ENCODE measurements at places on chromosomes 16 and 17.

- DNase-seq: no peak
These were observed 91.8 kb downstream of the CYB561 start for GRCh38 chr17:63354256-63354655.

DNA sequence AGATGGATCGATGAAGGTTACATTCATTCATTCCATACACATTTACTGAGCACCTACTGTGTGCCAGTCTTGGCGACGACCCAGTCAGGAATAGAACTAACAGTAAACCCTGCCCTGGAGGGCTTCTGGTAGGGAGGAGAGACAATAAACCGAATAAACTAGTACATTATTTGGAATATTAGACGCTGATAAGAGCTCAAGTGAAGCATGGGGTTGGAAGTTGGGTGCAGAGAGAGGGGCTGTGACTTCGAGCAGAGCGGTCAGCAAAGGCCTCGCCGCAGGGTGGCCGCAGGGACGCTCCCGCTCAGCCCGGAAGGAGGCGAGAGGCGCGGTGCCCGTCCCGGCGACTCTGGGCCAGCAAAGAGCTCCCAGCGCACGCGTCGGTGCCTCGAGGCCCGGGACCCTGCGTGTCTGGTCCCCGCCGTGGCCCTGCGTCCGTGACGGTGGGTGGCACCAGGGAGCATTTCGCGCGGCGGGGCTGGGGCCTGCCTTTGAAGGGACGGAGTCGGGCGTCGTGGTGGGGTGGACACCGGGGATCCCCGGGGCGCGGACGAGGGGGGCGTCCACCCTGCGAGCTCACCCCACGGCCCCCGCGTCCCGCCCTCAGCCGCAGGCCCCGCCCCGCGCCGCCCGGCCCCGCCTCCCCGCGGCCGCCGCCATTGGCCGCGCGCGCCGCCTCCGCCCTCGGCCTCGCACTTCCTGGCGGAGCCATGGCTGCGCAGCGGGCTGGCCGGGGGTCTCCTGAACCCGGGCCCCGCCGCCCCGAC lies at the start of gene KLHL36:
Gene KLHL36, plus strand, starts transcription at position 684 of the 767 bp plus-strand sequence. CDS start 2,357 bp downstream, outside the sequence.
- DNase-seq: no peak

GRCh38 chr17:77343031-77343800 lies 202.4 kb downstream of the SEC14L1 start:
- no peak for DNase-seq

DNA sequence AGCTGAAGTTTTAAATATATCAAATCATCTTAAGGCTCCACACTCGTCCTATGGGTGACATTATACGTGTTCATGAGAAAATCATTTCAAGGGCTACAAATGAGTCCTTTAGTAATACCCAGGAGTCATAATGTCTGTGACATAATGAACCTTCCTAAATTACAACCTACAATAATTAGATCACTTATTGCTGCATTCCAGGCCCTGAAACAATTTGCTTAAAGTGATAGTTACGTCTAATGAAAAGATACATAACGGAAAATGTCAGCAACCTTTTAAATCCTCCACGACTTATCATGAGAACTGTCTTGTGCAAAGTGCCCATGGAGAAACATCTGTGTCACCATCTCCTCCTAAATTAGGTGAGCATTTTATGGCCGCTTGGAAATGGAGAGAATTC lies 43.4 kb downstream of the IRX3 start:
- no peak for DNase-seq

DNA sequence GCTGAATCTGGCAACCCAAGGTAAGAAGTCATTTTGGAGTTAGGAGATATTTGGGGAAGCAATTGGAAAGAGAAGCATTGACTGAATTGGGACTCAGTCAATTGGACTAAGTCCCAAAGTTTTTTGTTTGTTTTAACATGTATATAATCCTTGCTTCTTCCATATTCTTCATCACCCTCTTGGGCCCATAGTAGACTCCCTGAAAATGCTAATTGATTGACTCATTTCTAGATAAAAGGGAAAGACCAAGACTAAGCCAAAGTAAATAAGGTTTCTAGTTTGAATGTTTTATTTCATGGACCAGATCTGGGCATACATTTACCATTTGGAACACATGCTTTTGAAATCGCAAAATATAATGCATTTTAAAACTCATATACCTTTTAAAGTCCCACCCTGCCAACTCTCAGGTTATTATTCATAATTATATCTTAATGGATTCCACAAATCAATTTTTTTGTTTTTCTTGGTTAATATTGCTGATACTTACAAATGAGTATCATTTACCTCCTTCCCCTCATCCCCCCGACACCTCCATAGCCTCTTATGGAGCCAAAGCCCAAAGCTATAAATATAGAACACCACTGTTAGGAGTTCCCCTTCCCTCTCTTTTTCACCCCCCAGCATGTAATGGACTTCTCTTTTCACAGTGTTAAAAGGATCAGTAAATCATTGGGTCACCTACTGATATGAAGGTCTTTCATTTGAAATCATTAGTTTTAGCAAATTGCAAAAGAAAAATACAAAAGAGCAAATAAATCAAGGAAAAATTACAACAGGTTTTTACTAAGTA lies 674.0 kb upstream of the SOX9 start:
- no peak for DNase-seq

DNA sequence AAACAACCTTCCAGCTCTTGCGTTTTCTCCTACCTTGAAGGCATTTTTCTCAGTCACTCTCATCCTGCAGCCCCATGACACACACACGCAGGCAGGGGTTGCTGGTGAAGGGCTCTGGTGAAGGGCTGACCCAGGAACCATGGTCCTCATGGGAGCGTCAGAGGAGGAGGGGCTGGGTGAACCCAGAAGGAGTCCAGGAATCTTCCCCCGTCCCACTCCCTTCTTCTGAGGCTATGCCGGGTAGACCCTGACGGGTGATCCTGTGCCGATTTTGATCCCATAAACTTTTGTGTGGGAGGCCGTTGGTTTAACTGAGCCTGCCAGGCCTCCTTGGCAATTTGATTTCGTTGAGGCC lies 278.4 kb upstream of the FOXF1 start:
- DNase-seq: no peak

DNA sequence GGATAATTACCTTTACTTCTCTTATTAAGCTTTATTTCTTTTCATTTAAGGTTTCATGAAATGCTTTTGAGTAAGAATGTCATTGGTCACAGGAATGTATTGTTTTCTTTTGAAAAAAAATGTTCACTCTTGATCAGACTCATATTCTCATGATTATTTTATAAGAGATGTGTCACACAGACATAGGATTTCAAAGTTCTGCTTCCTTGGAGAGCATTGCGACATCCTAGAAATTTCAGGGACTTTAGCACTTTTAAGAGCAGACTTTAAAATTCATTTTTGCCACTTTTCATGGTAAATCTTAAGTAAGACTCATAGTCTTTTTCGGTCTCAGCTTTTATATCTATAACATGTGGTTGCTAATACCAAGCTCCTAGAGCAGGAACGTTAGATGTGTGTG lies 314.7 kb downstream of the CDH8 start:
- no peak for DNase-seq

- no peak for DNase-seq
These were observed 82.7 kb upstream of the CREBBP start for GRCh38 chr16:3963203-3963602.

GRCh38 chr16:22337849-22338635 lies 36.4 kb downstream of the CDR2 start:
- no peak for DNase-seq

DNA sequence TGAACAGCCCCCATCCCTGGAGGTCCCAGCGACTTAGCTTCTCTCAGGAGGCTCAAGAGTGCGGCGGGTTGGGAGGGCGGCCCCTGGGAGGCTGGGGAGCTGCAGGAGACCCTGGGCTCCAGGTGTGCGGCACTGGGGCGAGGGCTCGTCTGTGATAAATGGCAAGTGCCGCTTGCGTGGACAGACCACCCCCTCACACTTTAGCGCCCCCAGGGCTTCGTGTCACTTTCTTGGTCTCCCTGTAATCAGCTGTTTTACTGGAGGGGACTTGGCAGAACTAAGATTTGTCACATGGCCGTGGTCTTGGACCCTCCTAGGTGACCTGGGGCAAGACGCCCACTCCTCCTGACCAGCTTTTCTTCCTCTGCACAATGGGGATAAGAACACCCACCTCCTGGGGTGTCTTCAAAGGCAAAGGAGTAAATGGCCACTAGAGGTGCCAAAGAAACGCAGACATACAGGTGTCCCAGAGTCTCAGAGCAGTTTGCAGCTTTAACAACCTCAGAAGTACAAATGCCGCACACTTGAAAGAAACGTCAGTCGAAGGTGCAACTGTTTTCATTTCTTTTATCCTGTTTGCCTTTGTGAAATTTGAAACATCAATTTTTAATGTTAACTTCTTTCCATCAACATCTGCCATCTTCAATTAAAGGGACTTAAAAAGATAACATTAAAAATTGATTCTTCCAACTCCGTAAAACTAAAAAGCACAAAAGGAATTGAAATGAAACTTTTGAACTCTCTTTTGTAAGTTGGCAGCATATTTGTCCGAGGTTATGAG lies 946 bp downstream of the OSGIN1 start:
- no peak for DNase-seq

DNA sequence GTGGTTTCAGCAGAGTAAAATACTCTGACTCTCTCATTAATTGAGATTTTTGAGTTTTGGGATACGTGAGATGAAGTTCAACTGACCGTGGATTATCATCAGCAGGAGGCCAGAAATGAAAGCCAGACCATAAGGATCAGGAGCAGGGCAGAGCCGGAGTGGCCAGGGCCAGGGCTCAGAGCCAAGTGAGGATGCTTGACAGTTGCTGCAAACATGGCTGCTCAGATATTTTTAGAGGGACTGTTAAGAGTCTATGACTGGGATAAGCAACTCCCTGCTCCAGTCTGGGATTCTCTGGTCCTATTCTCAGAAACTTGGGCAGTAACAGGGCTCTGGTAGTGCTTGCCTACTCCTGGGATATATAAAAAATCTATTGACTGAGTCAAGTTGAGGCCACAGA lies 17.6 kb upstream of the CDH13 start:
- no peak for DNase-seq

DNA sequence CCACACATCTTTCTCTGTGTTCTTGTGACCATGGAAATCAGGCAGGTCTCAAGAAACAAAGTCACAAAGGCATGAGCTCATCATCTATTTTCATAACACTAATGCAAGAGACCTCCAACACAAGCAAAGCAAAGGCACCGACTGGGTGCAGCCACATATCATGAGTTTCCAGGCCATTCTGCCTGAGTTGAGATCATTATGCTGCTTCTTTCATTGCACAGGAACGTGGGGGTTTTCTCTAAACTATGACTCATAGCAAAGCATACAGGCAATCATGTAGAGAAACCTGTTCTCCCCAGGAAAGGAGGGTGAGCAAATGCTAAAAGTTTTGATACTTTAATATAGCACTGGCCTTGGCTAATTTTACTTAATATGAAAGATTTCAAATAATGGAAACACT lies 60.7 kb downstream of the GRIN2A start:
- DNase-seq: no peak

DNA sequence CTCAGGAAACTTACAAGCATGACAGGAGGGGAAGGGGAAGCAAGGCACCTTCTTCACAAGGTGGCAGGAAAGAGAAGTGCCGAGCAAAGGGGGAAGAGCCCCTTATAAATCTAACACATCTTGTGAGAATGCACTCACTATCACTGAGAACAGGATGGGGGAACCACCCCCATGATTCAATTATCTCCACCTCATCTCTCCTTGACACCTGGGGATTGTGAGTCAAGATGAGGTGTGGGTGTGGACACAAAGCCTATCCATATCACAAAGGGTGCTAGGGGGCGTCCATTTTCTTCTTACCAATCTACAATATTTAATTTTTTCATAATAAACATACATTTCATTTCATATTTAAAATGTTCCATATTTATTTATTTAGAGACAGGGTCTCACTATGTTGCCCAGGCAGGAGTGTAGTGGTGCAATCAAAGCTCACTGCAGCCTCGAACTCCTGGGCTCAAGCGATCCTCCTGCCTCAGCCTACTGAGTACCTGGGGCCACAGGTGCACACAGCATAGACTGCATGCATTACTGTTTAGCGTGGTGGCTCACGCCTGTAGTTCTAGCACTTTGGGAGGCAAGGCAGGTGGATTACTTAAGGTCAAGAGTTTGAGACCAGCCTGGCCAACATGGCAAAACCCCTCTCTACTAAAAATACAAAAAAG lies 26.5 kb upstream of the FAAP100 start:
- DNase-seq: no peak

DNA sequence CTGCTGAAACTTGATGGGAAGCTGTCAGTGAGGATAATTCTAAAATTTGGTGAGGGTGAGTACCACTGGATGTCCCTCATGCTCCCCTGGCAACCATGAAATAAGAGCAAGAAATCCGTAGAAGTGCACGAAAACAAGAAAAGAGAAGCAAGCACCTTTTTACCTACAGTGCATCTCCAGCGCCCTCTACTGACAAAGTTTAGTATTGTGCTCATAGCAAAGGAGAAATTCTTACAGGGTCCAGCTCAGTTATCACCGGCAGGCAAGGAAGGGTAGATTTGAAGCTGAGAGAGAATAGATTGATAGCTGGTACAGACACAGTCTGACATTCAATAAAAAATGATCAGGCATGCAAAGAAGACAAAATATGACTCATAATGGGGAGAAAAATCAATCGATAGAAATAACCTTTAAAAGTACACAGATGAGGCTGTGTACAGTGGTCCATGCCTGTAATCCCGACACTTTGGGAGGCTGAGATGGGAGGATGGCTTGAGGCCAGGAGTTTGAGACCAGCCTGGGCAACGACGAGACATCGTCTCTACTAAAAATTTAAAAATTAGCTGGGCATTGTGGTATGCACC lies 28.3 kb upstream of the TEX2 start:
- no peak for DNase-seq

GRCh38 chr17:16987066-16987829 lies 15.3 kb upstream of the TNFRSF13B start:
- DNase-seq: no peak

GRCh38 chr16:67296420-67296819 lies 17.1 kb downstream of the PLEKHG4 start:
- no peak for DNase-seq

- no peak for DNase-seq
These were observed 87.6 kb downstream of the ZNF778 start for GRCh38 chr16:89304941-89305705.

- DNase-seq: no peak
These were observed at the start of gene C1QTNF1 for GRCh38 chr17:79023886-79024771. C1QTNF1 (plus strand) TSS chr17:79024169; CDS start chr17:79043969, 19,800 bp downstream.

GRCh38 chr17:39675390-39676082 lies 7.3 kb downstream of the PNMT start:
- DNase-seq: no peak

Measured in NCI-H2081 (cell line).